ENCODE measurements at places on chromosomes 6 and 20.

DNA sequence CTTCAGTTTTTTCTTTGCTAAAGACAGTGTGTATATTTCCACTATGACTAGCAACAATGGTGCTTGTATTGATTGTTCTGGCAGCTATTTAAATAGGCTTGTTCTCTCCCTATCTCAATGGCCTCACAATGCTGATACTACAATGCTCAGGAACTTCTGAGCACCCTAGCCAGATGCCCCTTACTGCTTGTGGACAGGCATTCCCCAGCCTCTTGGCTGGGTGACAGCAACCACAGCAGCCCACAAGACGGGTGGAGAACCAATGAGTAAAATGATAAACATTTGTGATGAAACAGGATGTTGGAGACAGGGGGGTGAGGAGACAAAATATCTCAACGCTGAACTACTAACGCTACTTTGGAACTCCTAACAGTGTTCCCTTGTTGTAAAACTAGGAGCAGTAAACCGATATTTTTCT lies 42.3 kb downstream of the HIVEP2 start:
- peak; percentile 64 for DNase-seq

DNA sequence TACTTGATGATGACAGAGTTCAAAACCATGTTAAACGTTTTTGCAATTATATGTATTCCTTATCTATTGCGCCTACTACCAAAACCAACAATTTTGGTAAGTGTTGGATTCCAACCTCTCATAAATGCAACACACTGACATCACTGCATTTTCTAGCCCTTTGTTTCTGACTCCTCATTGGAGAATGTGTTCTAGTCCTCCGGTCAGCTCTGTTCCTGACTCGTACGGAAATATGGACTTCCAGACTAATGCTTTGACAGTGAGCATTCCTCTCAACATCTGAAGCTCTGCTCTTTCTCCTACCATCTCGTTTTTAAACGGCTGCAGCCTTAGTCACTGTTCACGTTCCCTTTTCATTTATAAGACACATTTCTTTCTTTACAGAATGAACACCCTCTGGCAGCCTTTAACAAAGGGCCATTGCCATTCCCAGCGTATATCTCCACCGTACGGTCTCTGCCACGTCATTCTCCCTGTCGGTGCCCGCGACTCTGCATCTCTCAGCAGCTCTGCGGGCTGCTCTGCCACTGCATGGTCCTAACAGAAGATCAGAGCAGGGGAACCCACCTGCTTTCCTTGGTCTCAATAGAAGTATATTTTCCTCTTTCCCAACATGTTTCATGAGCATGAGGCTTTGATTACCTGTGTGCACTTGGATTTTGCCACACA lies 103.0 kb upstream of the SYNDIG1 start:
- DNase-seq: no peak

GRCh38 chr6:43296780-43297497 lies 1.1 kb upstream of the SLC22A7 start:
- no peak for DNase-seq

- DNase-seq: no peak
These were observed 96.2 kb downstream of the EYA4 start for GRCh38 chr6:133337308-133337707.

- DNase-seq: no peak
These were observed 23.5 kb downstream of the TBC1D20 start for GRCh38 chr20:438571-439469.

- no peak for DNase-seq
These were observed 123.1 kb upstream of the STXBP5 start for GRCh38 chr6:147081076-147081609.

DNA sequence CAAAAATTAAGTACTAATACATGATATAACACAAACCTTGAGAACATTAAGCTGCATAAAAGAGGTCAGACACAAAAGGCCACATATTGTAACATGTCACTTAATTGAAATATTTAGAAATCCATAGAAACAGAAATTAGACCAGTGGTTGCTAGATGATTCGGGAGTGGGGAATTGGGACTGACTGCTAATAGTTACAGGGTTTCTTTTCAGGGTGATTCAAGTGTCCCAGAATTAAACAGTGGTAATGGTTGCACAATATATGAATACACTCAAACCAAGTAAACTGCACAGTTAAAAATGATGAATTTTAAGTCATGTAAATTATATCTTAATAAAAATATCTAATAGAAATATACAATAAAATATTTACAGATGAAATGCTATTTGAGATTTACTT lies 174.5 kb downstream of the WDR27 start:
- no peak for DNase-seq

DNA sequence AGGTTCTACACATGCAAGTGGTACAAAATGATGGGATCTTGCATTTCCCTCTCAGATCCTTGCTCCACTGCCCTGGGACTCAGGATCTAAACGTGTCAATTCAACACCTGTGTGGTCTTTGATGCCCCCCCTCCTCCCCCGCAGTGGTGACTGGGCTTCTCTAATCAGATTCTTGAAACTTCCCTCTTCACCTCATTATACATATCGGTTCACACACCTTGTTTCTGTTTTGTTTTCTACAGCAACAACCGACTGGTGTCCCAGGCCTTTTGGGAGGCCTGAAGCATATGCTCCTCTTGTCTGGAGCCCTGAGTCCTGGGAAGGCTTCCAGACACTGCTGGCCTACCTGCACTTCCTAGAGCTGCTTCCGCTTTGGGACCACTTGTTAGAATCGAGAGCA lies 20.0 kb downstream of the SAMD3 start:
- no peak for DNase-seq

DNA sequence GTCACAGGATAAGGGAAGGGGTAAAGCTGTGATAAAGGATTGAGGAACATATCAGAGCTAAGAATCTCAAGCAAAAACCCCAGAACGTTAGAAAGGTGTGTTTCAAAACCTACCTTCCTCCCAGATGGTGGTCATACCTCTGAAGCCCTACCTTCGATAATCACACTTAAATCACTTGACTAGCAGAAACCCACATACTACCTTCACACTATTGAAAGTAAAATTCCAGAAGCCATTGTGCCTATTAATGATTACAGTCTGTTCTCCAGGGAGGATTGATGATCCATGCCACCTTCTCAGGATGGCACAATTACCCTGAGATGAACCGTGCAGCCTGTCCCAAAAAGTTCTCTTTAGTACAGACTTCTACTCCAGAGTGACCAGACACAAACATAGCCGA lies 72.3 kb upstream of the SOX4 start:
- no peak for DNase-seq

DNA sequence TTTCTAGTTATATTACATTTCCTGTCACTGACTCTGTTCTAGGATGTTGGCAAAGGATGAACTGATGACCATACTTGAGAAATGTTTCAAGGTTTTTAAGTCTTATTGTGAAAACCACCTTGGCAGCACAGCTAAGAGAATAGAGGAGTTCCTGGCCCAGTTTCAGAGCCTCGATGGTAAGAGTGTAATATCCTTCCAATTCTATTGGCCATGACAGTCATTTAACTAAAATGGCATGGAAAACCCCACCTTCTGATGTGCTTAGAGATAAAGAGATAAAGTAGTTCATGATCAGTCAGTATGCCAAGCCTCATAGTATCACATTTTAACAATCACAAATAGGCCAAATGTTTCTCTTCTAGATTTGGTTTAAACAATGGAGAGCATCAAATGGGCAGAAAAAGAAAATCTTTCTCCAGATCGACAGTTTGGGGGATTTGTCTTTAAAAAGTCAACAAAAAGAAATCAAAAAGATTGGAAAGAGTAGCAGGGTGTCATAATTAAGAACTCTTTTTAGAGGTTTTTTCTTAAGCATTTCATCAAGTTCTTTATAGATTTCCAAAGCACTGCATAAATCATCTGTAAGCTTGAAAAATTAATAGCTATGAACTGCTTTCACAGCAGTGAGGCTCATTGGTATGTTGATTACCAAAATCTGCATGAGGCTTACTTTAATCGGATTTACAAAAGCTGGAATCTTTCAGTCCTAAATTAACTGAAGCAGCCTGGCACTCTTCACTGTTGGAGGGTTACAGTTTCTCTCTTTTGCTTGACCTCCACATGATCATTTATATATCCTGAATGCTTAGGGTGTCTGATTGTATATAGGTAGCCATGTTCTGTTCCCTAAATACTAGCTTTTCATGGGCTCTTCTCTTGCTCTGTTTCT lies 48.7 kb downstream of the AKIRIN2 start:
- no peak for DNase-seq

DNA sequence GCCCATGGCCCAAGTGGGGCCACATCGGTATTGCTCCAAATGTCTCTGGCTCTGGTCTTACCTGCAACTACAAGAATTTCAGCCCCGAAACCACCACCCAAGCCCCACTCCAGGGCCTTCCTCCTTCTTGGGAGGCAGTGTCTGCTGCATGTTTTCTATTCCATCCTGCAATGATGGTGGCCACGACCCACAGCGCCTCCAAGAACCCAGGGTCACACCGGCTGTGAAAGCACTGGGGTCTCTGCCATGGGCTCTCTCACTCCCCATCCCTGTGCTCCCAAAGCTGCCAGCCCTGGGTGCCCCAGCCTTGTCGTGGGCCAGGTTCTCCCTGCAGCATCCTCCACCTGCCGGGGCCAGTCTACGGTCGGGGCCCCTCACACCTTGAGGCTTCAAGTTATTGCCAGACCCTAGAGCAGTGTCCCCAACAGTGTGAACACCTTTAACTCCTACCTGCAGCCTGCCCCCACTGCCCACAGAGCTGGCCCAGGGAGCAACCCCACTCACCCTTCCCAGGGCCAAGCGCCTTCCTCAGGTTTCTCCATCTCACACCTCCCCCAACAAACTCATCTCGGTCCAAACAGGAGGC lies 115.4 kb downstream of the JPH2 start:
- no peak for DNase-seq

DNA sequence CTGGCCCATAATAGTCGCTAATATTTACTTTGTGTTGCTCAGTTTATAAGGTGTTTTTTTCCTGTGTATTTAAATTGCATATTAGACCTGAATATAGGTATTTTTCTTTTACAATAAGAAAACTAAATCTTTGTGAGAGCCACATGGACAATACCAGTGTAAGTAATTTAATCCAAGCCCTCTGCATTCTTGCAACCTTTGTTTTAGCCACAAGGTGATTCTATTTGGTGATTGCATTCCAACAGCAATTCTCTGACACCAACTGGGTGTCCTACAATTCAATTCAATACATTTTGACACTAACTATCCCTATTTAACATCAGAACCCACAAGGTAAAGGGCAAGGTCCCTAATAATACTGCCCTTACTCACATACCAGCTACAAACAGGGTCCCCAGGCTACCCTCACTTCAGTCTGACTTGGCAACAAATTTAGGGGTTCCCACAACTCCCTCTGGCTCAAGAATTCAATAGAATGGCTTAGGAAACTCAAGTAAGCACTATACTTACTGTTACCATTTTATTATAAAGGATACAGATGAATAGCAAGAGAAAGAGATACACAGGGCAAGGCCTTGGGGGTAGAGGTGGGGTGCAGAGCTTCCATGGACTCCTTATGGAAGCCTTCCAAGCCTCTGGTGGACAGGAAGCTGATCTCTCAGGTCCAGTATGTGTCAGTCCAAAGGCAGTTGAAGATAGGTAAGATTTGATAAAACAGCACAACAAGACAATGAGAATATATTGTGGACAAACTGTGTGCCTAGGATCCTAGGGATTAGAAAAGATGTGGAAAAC lies 169.3 kb downstream of the CD83 start:
- DNase-seq: no peak
